ENCODE measurements at places on chromosomes 2 and 18.

- DNase-seq: no peak
Measured at GRCh38 chr2:74558284-74559230, 4.0 kb downstream of the DOK1 start.

DNA sequence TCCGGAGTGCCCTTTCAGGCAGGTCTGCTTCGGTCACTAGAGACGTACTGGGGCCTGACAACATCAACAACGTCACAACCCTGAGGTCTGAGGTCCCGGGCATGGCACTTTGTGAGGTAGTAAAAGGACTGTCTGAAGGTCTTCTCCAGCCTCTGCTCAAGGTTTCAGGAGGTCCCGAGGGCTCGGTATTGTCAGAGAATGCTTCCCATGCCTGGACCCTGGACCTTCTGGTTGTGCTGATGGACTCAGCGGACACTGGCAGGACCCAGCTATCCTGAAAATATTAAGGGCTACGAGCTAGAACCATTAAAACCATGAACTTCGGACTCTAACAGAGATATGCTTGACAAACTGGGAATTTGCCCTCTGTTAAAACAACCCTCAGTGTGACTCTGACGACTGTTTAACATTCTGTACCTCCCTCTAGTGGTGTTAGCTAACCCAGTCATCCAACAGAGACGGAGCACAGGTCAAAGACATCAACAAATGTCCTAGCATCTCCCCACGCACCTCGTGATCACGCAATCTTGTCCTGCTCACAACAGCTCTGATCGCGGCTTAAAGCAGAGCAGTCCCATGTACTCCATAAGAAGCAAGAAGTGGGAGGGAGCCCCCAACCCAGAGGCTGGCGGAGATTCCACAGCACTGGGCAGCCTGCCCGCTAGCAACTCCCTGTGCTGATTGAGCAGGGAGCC, 96.5 kb downstream of the CCDC93 start:
- no peak for DNase-seq

DNA sequence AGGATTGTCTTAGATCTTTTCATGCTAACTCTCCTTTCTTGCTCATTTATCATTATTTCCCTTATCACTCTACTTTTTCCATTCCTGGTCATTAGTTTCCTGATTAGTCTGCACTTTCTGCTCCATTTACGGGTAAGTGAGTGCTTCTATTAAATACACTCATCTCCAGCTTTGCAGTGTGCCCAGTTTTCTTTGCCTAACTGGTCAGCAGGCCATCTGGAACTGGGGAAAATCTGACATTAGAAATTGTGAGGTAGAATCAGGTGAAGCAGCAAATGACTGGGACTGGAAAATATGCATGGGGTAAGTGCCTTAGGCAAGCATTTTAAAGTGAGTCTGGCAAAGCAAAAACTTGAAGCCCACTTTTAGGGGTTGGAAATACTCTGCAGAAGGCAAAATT, 29.2 kb downstream of the G6PC2 start:
- DNase-seq: no peak

DNA sequence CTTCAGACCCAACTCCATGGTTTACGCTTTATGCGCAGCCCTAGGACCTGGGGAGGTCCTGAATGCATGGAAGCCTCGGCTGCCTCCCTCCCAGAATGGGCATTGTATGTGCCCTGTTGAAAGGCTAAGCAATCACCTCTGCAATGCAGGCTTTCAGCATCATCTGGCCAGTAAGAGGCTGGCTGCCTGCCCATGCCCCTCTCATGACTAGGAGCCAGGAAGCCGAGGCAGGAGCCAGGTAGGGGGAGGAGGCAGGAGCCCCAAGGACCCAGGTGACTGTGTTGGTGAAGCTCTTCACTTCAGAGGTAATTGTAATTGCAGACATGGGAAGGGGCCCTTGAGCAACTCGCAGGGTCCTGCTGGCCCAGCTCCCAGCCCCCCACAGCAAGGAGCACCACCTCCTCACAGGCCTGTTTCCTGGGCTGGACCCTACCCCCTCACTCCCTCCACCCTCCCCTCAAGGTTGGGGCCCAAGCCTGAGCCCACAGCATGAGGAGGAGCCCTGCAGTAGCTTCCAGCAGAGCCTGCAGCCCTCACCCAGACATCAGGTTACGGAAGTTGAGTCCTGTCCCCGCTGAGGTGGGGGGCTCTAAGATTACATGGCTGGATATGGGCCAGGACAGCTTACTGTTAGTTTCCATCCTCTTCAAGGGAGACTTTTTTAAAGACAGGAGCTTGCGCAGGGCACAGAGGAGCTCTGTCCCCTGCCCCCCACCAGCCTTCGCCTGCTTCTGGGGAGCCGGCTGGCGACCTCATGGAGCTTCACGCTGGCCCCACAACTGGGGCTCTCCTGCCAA, 21.9 kb downstream of the CRACDL start:
- no peak for DNase-seq

GRCh38 chr2:2877427-2877826, 500.2 kb downstream of the EIPR1 start:
- DNase-seq: no peak

DNA sequence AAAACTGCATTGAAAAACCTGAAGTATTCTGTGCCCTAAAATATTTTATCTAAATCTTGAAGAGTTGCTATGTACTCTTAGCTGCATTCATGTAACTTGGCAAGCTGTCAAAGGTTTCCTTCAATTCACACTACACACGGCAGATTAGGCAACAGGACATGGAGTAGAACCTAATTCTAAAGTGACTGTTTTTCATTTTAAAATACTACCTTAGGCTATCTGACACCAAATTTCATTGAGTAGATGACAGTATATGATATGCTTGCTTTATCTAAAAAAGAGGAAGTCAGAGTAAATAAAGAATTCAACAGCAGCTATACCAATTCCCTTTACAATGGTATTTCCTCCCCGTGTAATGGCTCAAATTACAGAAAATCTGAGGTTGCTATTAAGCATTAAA, 45.4 kb downstream of the EXOC6B start:
- DNase-seq: no peak

DNA sequence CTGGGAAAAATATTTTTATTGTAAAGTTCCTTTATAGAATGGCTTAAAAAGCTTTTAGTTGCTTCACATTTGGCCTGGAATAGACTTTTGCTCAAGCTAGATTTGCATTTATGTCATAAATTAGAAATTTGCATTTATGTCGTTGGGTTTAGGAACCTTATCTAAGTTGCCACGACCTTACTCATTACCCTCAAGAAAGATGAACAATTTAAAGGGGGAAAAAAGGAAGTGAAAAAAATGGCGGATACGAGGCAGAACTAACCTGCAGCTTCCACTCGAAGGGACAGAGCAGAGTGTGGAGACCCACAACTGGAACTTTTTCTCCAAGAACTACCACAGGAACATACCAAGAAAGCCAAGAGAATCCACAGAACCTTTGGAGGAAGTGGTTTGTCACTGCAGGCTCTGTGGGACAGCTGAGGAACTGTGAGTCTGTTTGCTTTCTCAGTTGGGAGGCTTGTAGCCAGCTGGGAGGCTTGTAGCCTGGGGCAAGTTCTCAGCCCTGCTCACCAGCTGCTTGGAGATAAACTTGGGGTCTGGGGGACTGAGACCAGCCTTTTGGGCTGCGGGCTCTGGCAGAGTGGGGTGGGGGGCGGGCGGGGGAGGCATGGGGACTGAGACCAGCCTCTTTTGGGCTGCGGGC, 349.9 kb upstream of the MEIS1 start:
- no peak for DNase-seq

DNA sequence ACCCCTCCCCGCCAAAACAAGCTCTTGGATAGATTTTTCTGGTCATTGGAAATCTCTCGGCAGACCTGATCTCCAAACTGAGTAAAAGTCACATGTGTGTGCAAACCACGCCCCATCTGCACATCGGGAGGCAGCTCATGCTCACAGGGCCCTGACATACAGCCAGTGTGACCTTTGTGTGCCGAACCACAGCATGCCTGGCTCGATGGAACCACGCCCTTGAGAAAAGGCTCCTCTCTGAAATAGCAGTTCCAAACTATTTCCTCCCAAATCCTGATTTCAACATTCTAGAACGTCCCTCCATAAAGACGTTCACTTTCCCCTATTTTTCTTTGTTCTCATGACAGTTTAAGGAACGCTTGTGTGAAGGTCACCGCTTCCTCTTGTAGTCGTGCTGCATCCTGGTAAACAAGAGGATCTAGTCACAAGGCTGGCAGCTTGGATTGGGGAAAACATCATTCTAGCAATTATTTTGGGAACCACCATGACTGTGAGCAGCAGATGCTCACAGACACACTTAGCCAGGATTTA, 59.3 kb upstream of the MAP4K4 start:
- no peak for DNase-seq

DNA sequence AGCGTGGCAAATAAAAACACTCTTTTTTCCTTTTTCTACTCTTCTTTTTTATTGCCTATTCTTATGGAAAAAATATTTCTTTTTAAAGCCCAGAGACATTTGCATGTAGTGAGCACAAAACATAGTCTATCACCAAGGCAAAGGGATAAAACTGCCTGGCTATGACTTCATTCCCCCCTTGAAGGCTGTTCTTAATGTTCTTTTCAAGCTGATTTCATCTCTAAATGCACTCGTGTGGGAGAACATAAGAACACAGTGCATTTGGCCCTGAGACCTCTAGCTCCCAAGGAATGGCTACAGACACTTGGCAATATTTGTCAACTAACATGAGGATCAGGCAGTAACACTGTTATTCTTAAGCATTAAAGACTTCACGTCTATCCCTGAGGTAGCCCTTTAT, 17.4 kb upstream of the DNAJC10 start:
- DNase-seq: no peak

DNA sequence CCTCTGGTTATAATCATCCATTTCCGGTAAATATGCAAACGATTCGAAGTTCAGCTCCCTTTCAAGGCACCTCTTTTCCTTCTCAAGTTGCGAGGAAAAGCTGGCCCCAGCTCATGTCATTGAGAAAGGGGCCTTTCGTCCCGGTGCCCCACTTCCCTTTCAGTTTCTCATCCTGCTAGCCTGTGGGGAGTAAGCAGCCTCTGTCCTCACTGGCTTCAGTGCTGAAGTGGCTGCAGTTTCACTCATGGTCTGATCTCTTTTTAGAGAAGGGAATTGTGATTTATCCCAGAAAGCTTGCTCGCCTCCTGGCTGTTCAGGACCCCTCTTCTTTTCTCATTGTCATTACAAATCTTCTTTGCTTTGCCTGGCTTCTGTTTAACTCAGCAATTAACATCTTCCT, 207.5 kb downstream of the NR4A2 start:
- DNase-seq: no peak

- no peak for DNase-seq
Measured at GRCh38 chr18:74266161-74266560, 25.6 kb downstream of the CYB5A start.

DNA sequence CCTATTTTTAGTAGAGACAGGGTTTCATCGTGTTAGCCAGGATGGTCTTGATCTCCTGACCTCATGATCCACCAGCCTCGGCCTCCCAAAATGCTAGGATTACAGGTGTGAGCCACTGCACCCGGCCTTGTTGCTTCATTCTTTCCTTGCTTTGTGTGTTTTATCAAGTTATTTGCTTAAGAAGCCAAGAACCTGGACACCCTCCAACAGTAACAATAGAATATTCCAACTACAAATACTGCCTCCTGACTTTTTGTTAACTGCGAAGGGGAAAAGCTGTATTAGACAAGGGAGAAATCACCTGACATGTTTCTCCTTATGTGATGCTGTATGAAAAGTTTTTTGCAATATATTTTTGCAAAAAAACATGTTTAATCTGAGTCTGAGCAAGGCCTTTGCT, 297.2 kb downstream of the NCKAP5 start:
- DNase-seq: no peak
